Stimulated activated CD4-positive, alpha-beta T cell treated with anti-CD3 and anti-CD28 coated beads, Interleukin-12 subunit alpha, Interleukin-12 subunit beta, amount 100 ng/mL, for 4 hours (primary cell): ENCODE measurements at places on chromosomes 13 and 19.

- no peak for DNase-seq
Observed at GRCh38 chr13:33787051-33787591, 30.8 kb upstream of the RFC3 start.

GRCh38 chr13:107138486-107138885, 570.5 kb upstream of the ARGLU1 start:
- no peak for DNase-seq

DNA sequence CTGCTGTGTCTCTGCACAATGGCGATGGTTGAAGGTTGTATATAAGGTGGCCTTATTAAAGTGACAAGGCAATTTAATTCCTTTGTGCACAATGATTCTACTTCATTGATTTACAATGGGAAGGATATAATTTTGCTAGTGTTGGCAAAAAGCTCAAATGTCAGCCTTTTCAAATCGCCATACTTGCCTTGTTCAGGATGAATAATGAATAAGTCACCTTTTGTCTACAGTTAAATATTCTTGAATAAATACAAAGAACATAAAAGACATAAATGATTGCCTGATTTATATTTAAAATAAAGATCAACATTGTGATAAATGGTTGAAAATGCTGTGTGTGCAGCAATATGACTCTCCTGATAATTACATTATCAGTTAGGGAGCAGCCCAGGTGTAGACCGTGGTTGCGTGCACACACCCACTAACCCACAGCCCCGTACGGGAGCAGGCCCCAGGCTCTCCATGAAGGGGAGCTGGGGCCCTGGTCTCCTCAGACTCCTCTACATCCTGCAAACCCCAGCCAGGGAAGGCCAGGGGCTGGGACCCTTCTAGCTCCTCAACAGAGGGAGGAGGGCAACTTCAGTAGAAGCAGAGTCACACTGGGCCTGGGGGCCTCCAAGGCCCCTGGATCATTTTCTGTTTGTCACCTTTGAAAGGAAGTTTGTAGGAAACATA, 64.9 kb downstream of the TEX29 start:
- no peak for DNase-seq

- DNase-seq = no peak
Observed at GRCh38 chr13:102658660-102659059, 36.2 kb downstream of the METTL21C start.

DNA sequence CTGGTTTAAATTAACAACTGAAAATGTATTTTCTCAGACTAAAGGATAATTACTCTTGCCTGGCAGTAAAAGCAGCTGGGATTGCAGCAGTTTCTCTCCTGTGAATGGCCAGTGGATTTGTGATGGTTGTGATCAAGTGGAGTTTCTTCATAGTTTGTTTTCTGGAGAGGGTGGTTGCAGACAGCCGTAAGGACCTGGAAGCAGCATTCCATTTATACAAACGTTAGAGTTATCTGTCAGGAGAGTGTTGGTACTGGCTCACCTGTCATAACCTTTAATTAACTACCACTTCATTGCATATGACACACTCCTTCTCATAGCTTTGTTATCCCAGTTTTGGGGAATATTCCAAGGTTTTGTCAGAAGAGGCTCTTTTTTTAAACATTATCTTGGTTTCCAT, 258.4 kb upstream of the SLC10A2 start:
- no peak for DNase-seq

DNA sequence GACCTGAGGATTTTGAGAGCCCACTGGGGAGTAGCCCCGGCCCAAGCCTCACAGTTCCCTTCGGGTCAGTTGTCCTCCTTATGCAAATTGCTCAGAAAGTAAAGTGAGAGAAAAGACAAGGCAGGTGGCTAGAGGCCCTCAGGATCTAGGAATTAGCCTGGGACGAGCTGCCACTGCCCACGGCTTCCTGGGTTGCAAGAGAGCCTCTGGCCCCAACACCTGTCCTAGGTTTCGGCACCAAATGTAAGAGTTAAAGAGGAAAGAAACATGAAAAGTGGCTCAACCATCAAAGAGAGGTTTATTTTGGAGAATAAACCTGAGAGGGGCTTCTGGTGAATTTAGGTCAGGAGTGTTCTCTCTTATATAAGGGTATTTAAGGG, 25.6 kb downstream of the TMEM255B start:
- DNase-seq = no peak

- DNase-seq = no peak
Observed at GRCh38 chr13:75643693-75644092, 7.6 kb downstream of the LMO7 start.
